HuH-7 (cell line): ENCODE measurements at places on chromosomes 4 and X.

DNA sequence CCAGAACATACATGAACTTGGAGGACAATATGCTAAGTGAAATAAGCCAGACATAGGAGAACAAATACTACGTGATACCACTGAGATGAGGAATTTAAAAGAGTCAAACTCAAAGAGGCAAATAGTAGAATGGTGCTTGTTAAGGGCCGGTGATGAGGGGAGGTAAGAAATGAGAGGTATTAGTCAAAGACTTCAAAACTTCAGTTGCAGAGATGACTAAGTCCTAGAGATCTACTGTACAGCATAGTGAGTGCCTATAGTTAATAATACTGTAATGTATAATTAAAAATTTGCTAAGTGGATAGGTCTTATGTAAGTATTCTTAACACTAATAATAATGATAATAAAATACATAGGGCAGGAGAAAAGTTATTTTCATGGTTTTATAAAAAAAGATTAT lies 126.9 kb upstream of the VEGFC start:
- DNase-seq, result no peak

DNA sequence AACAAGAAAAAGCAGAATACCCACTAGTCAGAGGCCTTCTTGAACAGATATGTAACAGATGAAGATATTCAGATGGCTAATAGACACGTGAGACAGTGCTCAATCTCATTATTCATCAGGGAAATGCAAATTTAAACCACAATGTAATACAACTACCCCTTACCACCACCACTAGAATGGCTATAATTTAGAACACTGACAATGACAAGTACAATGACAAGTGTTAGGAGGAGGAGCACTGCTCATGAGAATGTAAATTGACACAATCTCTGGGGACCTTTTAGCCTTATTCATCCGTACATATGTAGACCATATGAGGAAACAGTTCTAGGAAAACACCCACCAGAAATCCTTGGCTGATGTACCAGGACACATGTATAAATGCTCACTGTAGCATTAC lies 13.1 kb downstream of the ZNF81 start:
- DNase-seq, result no peak

GRCh38 chr4:107643021-107643420 lies 77.0 kb downstream of the PAPSS1 start:
- no peak for DNase-seq

- peak; percentile 30 for DNase-seq
Observed at GRCh38 chr4:83644677-83645659, 109.1 kb downstream of the GPAT3 start.

GRCh38 chr4:90958256-90958895 lies 831.2 kb downstream of the CCSER1 start:
- no peak for DNase-seq
